T-helper 9 cell (primary cell): ENCODE measurements at places on chromosomes 12 and 14.

GRCh38 chr12:27667540-27667939, 28.7 kb upstream of the REP15 start:
- DNase-seq, result no peak

- no peak for DNase-seq
These were observed 24.0 kb downstream of the DICER1 start for GRCh38 chr14:95133282-95133681.

GRCh38 chr14:100329233-100330006, 6.3 kb downstream of the SLC25A47 start:
- DNase-seq, result no peak

DNA sequence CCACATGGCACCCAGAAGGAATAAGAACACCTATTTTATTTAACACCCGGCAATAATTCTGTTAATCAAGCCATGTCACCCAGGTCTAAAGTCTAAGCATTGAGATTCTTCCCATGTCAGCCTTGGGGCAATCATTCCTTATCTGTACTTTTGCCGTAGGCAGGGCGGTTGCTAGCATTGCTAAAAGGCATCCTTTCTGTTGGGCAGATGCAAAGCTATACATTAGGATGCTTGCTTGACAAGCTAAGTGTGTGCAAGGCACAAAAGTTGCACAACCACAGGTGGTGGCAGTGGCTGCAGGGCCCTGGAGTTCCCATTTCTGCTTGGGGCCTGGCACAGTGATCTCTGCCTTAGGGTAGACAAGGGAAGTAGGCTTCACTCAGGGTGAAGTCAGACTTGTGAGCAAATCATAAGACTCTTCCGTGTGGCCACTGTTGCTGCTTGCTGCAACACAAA, 12.5 kb upstream of the GALNT6 start:
- DNase-seq, result no peak

DNA sequence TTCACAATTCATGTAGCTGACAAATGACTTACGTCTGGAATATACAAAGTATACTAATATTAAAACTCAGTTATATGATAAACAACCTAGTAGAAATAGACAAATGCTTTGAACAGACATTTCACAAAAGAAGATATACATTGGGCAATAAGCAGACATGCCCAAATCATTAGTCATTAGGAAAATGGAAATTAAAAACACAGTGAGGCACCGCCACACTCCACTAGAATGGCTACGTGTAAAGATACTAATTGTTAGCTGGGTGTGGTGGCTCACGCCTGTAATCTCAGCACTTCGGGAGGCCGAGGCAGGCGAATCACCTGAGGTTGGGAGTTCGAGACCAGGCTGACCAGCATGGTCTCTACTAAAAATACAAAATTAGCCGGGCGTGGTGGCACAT, 248.9 kb upstream of the TMEM132C start:
- DNase-seq, result no peak

- DNase-seq, result no peak
These were observed 128.3 kb downstream of the AKAP6 start for GRCh38 chr14:32457213-32457920.

GRCh38 chr14:23153851-23154796, 29.3 kb downstream of the SLC7A8 start:
- no peak for DNase-seq

DNA sequence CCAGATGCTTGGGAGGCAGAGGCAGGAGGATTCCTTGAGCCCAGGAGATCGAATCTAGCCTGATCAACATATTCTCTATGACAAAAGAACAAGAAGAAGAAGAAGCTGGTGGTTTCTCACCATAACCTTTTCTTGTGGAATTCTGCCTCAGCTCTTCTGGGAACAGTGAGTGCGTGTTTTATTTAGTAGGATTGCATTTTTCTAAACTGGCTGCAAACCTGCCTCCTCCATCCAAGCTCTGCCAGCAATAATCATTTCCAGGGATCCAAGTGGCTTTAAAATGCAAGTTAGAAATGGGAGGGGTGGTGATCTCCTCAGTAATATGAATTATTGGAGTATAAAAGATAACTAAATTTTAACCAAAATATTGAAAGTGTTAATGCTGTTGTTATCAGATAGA, 46.1 kb upstream of the MMP17 start:
- no peak for DNase-seq

GRCh38 chr14:103225476-103225875, 102.2 kb downstream of the TNFAIP2 start:
- DNase-seq, result no peak

GRCh38 chr12:5444520-5444919, 12.6 kb downstream of the NTF3 start:
- DNase-seq, result no peak

DNA sequence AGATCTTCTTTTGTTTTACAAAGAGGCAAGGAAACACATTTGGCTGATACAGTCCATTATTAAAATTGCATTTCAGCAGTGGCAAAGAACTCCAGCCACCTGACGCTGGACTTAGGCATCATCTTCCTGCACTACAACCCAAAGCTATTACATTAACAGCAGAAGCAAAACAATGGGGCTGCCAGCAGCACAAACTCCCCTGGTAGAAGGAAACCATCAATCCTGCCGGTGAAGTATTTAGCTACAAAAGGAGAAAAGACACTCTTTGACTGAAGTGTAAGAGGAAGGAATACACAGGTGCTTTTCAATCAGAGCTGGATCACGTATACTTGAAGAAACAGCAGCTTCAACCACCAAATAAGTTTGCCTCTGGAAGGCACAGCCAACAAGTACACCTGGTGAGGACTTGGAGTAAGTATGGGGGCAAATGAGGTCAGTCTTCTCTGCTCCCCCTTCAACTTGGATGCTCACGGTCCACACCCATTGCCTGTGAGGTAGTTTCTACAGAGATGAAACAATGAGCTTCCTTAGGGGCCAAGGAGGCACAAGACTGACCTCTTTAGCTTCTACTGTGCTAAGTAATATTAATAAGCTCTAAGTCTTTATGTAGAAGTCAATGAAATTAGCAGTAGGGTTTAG, 125.9 kb upstream of the FOXN3 start:
- no peak for DNase-seq

- no peak for DNase-seq
These were observed 448.2 kb downstream of the NRXN3 start for GRCh38 chr14:78618368-78618767.

GRCh38 chr12:99146730-99147129, 500.8 kb upstream of the GARIN6 start:
- no peak for DNase-seq

- no peak for DNase-seq
These were observed 5.9 kb downstream of the PSMB5 start for GRCh38 chr14:23028799-23029198.

DNA sequence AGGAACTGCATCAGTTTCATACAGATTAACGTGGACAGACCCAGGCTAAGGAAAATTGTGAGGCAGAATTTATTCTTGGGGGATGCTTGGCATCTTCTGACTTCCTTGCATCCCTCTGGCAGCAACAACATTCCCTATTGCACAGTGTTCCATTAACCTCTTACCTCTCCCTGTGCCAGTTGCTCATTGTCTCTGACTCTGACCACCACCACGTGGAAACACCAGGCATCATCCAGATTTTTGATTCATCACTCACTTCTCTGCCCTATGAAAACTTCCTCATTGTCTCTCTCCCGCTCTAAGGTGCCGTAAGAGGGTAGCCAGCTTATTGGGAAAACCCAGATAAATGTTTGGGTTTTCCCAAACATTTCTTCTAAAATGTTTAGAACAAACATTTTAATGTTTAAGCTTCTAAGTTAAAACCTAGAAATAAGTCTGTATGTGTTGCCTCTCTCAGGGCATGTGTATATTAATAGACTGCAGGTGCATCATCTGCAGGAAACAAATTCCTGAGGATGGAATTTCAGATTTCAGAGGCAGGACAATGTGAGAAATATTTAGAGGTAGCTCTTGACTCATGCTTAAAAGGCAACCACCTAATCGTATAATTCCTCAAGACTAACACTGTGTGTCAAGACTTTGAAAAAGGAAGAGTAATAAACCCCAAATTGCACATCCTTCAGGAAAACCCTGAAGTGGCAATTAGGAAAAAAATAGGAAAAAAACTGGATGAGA, 64.5 kb upstream of the SLC35F4 start:
- DNase-seq, result no peak

GRCh38 chr12:101767537-101767936, 28.3 kb upstream of the SYCP3 start:
- no peak for DNase-seq

- no peak for DNase-seq
These were observed 12.3 kb upstream of the PITPNM2 start for GRCh38 chr12:123163227-123163626.

GRCh38 chr12:2402073-2402579, 349.3 kb downstream of the CACNA1C start:
- DNase-seq, result no peak

DNA sequence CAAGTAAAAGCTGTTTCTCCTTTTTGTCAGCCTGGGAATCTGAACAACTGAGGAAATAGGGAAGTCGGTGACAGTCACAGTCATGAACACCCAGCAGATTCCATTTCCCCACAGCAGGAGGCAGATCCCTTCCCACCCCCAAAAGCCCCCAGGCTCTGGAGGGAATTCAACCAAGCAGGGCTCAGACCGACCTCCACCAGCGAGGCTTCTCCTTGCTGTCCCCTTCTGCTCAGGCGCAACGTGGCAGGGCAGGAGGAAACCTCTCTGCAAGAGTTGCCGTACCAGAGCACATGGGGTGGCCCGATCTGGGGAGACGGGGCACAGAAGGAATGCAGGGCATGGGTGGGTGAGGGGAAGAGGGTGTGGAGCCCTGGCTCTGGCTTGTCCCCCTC, 319 bp downstream of the GALNT6 start:
- no peak for DNase-seq

DNA sequence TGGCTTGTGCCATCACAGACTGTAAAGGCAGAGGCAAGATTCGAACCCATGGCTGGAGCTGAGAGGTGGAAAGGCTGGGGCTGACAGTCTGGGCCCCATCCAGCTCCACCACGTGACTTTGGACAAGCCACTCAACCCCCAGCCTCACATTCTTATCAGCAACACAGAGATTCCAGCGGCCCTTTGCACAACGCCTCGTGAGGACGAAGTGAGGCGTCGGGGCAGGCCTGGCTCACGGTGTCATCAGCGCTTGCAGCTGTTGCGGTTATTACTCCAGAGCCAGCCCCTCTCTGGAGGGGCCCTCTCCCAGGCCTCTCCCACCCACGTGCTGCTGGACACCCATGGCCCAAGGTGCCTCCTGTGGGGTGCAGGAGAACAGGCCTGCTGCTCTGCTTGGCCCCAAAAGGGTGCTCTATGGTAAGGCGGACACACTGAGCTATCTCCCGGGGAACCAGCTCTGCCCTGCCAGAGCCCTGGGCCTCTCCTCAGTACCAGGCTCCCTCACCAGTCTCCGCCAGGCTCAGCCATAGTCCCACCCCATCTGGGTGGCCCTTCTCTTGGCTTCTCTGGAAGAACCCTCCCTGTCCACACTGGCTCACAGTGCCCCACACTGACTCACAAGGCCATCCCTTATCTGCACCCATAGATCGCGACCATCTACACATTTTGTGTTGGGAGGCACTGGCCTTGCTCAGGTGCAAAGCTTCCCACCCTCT, 21.1 kb downstream of the CHGA start:
- DNase-seq, result no peak

GRCh38 chr14:103014466-103015228, 42.7 kb downstream of the CDC42BPB start:
- DNase-seq, result no peak

GRCh38 chr12:84874125-84874824, 38.3 kb downstream of the SLC6A15 start:
- DNase-seq, result no peak

- no peak for DNase-seq
These were observed 146.8 kb upstream of the KITLG start for GRCh38 chr12:88726806-88727720.

GRCh38 chr12:98127336-98127679, 388.1 kb upstream of the TMPO start:
- DNase-seq, result no peak

GRCh38 chr12:113056631-113057488, at the start of gene DTX1:
DTX1 (plus strand) TSS chr12:113056730; CDS start chr12:113058193, 1,463 bp downstream.
- DNase-seq, result peak; percentile 28

GRCh38 chr14:37328673-37329072, 130.9 kb downstream of the MIPOL1 start:
- DNase-seq, result no peak

DNA sequence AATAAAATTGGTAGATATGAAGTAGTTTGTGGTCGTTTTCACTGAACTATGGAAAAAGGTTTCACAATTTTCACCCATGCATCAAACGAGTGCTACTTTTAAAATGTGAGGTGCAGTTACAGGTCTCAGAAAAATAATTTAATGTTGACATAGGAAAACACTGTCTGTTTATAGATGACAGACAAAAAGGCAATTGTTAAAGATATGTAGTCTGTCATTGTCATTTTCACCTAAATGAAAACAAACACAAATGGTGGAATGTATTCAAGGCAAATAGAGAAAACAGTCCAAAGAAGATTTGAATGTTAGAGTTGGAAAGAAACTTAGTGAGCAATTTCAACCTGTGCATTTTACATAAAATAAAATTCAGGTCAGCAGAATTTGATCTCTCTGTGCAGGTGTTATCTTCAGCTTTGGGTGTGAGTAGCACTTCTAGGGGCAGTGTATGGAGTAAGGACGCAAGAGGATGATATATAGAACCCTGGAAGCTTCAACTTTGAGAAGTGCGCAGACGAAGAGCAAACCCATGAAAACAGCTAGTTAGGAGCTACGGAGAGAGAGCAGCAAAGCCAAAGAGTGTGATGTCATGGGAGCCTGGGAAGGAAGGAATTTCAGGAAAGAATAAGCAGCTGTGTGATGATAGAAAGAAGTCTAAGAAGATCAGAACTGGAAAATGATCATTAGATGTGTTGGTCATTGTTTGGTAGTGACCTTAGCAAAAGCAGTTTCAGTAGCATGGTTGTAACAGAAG, 6.2 kb downstream of the RERG start:
- no peak for DNase-seq

DNA sequence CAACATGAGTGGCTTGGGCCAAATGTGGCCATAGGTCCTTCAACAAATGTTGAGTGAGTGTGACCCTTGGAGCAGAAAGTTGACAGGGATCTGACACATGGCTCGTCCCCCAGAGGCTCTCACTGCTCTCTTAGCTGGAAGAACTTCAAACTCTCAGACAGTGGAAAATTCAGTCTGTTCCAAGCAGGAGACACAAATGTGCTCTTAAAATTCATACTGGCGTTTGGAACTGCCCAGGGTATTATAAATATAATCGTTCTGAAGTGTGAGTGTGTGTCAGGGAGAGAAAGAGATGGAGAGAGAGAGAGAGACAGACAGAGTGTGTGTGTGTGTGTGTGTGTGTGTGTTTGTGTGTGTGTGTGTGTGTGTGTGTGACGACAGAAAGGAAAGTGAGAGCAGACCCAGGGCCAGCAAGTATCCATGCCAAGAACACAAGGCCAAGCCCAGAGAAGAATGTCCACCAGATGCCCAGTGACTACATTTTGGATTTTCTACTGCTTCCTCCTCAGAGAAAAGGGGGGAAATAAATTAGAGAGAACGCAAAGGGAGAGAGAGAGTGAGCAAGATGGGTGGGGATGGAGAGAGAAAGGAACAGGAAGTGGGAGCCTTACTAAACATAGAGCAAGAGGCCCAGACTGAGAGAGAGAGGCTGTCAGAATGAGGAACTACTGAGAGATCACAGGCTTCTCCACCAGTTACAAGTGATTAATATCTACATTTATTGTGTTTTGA, 193.6 kb upstream of the NUDT4 start:
- no peak for DNase-seq

GRCh38 chr12:6851921-6852650, at the start of gene USP5:
USP5 (plus strand) TSS chr12:6852150; CDS start chr12:6852180, 30 bp downstream.
- peak; percentile 94 for DNase-seq

GRCh38 chr12:4820971-4821370, 88.7 kb upstream of the KCNA1 start:
- DNase-seq, result no peak
